ENCODE measurements at places on chromosomes 16 and 17.
A peak's percentile ranks its signal among the peaks of the same experiment; 100 is the strongest.

DNA sequence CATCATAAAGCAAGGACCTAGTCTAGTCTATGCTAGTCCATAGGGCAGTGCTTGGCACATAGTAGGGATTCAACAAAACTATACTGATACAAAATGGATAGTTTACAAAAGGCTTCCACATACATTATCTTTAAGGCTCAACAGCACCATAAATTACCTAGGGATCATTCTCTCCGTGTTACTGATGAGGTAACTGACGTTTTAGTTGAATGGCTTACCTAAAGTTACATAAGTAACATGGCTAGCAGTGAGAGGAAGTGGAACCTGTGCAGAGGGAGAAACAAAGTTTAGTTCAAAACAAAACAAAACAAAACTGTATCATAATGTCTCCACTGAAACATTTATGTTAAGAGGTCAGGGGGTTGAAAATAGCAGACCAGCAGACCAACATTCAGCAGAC is 7.9 kb downstream of the RPTOR start:
- DNase-seq, result no peak

DNA sequence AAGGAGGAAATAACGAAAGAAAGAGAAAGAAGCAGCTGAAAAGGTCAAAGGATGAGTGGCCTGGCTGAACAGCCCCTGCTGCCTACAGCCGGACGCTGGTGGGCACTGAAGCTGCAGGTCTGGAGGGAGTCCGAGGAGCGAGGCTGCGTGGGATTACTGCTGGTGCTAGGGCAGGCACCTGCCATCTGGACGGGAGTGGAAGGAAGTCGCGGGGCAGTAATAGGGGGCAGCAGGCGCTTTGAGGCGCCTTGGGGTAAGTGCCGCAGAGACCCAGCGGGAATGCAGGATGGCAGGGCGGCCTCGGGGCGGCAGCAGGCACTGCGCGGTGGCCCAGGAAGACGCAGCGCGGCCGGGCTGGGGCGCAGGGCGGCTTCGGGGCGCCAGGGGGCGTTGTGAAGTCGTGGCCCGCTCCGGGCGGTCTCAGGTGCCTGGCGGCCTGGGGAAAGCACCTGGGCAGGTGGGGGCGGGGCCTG is 303 bp upstream of the SCNN1G start:
- DNase-seq, result peak; percentile 80

- no peak for DNase-seq
Observed at GRCh38 chr16:19871721-19872120, 12.9 kb downstream of the GPRC5B start.

GRCh38 chr17:40325156-40326013 is 16.4 kb downstream of the RARA start:
- no peak for DNase-seq

- no peak for DNase-seq
Observed at GRCh38 chr17:76871668-76872067, 3.5 kb downstream of the MGAT5B start.

DNA sequence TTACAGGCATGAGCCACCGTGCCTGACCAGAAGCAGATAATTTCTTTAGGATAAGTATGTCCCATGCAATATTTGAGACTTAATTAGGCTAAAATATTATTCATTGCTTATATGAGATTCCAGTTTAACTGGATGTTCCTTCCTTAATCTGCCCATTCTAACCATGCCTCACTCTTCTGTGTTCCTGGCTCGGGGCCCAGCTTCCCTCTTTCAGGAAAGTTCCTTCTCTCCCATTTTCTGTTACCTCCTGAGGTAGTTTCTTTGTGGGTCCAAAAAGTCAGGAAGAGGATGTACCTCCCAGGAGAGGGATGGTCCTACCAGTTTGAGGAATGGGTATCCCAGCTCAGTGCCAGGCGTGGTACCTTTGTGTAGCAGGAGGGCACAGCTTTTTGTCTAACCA is 23.3 kb downstream of the UNK start:
- no peak for DNase-seq
